ENCODE measurements at places on chromosomes 1 and 21.

- no peak for DNase-seq
These were observed 24.0 kb upstream of the QSOX1 start for GRCh38 chr1:180130651-180131050.

DNA sequence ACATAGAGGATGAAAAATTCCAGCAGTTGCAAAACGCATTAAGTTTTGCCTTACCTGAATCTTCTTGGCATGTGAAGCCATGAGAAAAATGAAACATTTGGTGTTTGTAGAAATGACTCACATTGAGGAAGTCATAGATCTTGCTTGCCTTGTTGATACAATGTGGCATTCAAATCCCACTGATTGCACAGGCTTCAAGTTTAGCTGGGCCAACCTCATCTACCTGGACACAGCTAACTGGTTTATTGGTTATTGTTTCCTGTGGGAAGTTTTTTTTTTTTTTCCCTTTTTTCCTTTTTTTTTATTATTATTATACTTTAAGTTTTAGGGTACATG, 168.9 kb upstream of the C21orf91 start:
- no peak for DNase-seq

DNA sequence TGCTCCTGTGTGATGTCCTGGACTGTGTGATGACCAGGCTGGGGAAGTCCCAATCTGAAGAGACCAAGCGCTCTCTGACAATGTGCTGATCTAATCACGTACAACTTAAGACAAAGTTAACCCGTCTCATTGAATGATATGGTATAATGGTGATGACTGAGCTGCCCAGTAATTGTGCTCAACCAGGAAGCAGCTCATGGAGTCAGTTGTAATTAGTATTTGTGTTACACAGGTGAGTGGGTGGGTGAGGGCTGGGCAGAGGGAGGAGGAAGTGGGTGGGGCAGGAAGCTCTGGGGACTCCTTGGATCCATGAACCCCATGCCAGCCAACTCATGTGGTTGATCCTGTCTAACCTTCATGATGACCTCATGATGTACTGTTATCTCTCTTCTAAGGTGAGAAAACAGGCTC, 8.7 kb upstream of the ECE1 start:
- DNase-seq, result no peak

- no peak for DNase-seq
These were observed 72.4 kb downstream of the GABPA start for GRCh38 chr21:25807191-25807590.

DNA sequence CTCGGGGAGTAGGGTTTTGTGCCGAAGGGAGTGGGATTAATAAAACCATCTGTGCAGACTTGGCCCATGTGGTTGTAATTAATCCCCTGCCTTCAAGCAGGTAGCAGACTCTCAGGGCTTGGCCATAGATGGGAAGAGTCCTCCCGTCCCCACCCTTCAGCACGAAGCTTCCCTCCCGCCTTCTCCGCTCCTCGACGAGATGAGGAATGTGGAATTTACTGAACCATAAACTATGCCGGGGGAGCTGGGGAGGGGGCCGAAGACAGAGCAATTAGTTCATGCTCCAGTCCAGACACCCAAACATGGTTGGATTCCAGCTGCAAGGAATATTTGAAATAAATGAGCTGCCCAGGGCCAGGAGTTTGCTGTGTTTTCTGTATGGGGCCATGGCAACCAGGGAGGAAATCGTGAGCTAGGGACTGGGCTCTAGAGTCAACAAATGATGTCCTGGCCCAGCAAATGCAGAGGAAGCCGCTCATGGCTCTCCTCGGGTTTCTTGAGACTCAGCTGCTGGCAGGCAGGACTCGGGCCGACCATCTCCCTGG, 78.8 kb downstream of the SPSB1 start:
- DNase-seq, result peak; percentile 55
